H1 (cell line): ENCODE measurements at places on chromosomes 5 and 9.
A peak's percentile ranks its signal among the peaks of the same experiment; 100 is the strongest.

DNA sequence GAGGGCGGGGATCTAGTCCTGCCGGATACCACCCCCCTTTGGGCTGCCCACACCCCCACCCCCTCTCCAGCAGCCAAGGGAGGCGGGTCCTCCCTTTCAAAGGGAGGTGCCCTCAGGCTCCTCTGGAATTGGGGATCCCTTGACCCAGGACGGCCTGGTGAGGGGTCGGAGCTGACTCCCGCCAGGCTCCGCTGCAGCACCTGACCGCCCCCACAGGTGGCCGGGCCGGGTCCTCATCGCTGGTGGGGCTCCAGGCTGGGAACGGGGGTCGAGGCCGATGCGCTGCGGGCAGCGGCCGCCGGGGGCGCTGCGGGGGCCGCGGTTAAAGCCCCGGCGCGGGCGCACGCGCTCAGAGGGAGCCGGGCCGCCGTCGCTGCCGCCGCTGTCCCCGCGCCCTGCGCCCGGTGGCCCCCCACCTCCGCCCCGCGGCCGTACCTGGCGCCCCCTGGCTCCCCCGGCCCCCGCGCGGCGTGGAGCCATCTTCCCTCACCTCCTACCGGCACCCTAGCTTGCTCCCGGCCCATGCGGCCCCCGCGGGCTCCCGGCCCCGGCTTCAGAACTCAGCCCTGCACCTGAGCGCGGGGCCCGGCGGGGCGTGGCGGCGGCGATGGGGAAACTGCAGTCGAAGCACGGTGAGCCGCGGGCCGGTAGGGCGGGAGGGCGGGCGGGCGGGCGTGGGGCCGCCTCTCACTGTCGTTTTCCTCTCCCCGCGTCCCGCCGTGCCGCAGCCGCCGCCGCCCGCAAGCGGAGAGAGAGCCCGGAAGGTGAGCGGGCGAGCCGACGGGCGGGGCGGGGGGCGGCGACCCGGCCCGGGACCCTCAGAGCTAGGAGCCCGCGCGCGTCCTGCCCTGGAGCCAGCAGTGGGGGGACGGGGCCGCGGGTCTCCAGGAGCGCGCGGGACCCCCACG is at the start of gene NKD2:
TSS of gene NKD2 (plus strand) at position 352 of the 908 bp plus-strand sequence. CDS start at position 608, 256 bp downstream.
- peak; percentile 90 for DNase-seq

DNA sequence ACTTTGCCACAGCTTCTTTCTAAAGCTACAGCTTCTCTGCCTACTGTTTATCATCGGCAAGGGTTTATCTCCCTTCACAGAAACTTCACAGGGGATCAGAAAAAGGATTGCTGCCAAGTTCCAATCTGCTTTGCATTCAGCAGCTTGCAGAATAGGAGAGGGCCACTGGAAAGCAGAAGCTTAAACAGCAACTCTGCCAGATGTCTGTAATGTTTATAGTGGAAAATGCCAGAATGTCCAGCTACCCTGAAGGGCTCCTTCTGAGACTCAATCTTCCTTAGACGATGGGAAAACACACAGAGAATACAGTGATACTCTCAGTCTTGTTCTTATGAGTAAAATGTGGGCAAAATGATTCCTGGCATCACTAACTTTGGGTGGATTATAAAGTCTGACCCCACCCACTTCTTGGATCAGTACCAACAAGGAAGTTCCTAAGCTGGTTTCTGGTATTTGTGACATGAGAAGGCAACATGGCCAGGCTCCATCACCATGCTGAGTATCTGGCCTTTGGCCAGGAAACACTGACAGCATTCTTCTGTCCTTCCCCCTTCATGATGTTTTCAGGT is 19.0 kb downstream of the STOM start:
- no peak for DNase-seq

GRCh38 chr5:135547590-135548254 is 12.0 kb upstream of the NEUROG1 start:
- no peak for DNase-seq

DNA sequence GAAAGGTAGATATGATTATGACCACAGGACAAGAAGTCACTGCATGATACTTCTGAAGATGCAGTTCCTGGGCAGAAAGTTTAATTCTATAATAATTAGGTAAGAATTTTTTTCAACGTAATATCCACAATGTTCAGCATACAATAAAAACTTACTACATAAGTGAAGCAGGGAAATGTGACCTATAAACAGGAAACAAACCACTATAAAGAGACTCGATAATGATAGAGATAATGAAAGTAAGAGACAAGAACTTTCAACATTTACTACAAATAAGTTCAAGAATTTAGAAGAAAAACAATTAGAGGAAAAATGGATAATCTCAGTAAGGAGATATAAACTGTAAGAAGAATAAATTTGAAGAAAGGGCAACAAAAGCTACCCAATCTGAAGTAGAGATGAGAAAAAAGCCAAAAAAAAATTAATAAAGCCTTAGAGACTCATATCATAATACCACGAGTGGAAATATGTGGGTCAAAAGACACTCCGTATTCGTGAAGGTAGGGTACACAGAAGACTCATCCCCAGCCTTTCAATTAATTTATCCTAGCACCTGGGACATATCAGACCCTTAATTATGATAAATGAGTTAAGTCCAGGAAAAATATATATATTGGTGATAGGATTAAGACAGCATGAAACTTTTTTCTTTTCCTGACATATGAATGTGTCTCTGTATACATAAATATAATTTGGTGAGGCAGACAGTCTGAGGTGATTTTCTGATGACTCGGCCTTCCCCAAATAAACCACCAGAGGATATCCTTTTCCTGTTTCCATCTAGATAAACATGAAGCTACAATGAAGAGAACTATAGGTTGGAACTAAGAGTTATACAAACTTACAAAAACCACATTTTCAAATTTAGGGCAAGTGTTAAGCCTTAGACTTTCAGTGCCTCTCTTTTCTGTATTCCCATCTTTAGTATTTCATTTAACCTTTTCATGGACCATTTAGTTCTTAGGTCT is 120.4 kb downstream of the RAPGEF6 start:
- DNase-seq: no peak

DNA sequence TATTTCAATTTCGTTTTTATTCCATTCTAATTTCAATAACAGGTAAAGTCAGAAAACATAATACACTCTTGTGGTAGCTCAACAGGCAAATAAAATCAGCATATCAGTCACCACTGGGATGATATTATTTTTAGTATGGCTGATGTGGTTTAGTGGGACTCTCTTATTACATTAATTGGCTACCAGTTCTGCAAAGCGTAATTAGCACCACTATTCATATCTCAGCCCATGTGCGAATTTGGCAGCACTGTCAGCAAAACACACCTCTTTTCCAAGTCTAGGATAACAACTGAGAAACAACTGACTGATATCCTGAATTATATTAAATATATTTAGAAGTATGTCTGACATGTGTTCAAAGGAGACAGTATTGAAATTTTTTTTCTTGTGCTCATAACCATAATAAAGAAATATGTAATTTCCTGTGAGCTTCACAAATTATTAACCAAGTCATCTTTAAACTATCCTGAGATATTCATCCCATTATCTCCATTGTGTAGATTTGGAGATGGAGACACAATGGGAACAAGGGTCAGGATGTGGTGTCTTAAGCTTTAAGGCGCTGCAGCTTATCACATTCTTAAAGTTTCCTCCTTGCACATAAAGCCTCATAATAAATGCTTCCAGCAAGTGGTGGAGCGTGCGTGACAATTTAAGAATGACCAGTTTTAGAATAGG is 212.4 kb downstream of the TLE1 start:
- DNase-seq: no peak

- peak; percentile 69 for DNase-seq
These were observed 8.8 kb downstream of the MSX2 start for GRCh38 chr5:174733091-174733690.

DNA sequence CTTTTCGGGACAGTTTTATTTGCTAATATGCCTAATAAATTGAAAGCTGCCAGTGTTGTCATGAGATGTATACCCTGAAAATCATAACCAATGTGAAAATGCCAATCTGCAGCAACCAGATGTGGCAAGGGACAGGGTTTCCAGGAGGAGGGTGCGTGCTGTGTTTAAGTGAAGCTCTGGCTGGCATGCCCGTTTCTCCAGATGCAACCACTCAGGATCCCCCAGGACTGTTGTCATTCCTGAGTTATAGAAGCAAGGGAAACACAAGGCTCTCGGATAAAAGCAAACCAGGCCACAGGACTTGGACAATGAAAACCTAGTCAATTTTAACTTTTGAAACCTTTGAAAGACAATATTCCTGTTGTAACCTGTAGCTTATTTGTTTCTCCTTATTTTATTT is 360.2 kb downstream of the SLIT3 start:
- DNase-seq: no peak

DNA sequence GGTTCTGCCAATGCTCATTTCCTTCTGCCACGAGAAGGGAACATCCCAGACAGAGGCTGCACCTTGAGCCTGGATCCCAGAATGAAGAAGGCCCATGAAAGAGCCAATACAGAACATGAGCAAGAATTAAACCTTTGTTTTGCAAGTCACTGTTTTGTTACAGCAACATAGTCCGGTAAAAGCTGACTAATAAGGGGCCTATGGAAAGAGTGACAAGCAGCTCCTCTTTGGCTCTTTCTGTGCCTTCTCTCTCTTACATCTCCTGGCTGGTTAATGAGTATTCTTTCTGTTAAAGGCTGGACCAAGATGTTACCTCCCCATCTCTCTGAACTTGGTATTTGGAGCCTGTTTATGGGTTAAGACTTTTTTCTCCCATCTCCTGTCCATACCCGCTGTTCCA is 10.8 kb downstream of the GFRA3 start:
- no peak for DNase-seq

- DNase-seq: no peak
These were observed 116.6 kb upstream of the SLC44A1 start for GRCh38 chr9:105127863-105128220.

DNA sequence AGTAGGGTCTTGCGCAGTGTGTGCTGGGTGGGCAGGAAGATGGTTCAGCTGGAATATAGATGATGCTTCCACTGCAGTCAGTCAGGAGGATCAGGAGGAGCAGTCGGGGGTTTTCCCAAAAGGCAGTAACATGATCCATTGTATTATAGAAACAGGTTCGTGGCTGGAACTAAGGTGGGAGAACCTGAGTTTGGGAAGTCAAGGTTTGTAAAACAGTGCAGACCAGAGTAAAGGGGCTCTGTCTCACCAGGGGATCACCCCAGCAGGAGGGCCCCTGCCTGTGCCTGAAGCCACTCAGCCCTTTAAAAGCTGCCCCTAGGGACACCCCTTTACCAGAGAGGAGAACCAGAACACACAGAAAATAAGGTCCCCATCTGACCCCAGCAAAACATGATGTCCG is 213.4 kb downstream of the AUH start:
- no peak for DNase-seq

GRCh38 chr5:81286059-81286617 is 15.2 kb upstream of the ZCCHC9 start:
- DNase-seq: no peak

GRCh38 chr5:134540747-134541733 is 15.6 kb downstream of the JADE2 start:
- DNase-seq: no peak

GRCh38 chr9:136943291-136944211 is 987 bp downstream of the FBXW5 start:
- DNase-seq: no peak

GRCh38 chr9:112408819-112409218 is 28.9 kb downstream of the HSDL2 start:
- DNase-seq: no peak

- DNase-seq: no peak
These were observed 2.5 kb downstream of the TLE1 start for GRCh38 chr9:81686614-81687520.

GRCh38 chr9:137306850-137307254 is 4.8 kb upstream of the NRARP start:
- no peak for DNase-seq

DNA sequence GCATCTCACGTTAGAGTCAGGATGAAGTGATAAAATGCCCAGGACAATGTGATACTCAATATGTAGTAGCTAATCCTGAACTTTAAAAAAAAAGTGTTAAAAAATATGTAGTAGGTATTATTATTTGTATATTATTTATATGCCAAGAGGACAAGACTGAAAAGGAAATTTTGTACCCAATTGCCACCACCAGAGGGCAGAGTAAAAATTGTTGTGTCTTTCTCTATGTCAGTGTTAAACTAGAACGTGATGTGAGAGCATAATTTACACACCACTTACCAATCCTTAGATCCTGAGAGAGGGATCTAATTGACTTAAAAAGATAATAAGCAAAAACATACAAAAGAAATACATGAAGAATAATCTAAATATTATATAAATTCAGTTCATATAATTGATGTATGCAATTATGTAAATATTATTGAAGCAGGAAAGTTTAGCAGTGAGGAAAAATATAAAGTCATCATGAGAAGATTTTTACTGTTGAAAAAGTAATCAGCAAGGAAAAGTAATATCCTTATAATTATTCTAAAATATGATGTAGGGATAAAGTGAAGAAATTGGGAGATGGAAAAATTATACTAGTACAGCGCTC is 288.9 kb downstream of the RAB3C start:
- DNase-seq: no peak

GRCh38 chr9:73038089-73038509 is 85.2 kb upstream of the ALDH1A1 start:
- DNase-seq: no peak

DNA sequence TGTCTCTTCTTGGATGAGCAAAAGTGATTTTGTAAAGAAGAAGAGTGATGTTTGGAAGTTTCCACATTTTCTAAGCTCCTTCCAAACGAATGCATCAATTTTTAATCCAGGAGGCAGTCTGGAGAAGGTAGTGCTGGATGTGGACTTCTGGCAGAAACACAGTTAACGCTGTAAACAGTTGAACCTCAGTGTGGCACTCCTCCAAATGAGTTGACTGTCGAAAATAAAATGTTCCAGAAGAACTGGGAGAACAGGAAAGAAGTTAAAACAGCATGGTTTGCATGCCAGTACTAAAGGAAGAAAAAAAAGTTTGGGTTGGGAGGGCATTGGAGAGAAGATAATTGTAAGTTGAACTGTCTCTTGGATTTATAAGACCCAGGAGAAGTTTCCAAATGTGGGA is 6.5 kb downstream of the ZNF462 start:
- DNase-seq: no peak

DNA sequence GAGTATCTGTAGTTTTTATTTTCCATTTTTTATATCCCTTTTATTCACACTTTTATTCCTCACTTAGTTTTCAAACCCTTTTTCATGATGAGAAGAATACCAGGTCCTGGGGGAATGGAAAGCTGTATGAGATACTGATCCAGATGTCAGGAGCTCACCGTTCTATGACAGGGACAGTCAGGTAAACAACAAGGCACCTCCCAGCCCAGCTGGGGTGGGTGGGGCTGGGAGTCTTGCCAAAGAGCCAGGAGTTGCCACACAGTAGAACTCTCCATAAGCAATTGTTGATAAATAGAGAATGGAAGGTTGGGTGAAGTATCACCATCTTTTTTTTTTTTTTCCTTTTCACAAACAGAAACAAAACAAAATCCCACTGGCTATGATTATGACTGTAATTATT is 225.8 kb downstream of the NSG2 start:
- no peak for DNase-seq
